ENCODE measurements at places on chromosomes 5 and 9.

- DNase-seq: no peak
Observed at GRCh38 chr5:170746075-170746960, 37.2 kb upstream of the GABRP start.

- DNase-seq: no peak
Observed at GRCh38 chr9:86731511-86732063, 215.7 kb downstream of the GAS1 start.

DNA sequence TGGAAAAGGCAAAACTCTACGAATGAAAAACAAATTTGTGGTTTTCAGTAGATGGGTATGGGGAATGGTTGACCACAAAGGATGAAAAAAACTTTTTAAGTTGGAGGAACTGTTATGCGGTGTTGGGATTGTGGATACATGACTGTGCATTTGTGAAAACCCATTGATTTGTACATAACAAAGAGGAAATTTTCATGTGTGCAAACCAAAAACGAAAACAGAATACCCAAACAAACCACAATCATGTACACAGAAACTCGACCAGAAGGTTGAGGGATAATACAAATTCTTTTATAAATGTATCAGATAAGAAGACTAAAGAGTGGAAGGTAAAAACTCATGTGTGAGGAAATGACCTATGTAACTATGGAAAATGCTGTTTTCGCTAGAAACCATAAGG is 1012.4 kb downstream of the CDH18 start:
- DNase-seq: no peak

- no peak for DNase-seq
Observed at GRCh38 chr5:18285257-18285656, 651.0 kb downstream of the TAF11L14 start.

DNA sequence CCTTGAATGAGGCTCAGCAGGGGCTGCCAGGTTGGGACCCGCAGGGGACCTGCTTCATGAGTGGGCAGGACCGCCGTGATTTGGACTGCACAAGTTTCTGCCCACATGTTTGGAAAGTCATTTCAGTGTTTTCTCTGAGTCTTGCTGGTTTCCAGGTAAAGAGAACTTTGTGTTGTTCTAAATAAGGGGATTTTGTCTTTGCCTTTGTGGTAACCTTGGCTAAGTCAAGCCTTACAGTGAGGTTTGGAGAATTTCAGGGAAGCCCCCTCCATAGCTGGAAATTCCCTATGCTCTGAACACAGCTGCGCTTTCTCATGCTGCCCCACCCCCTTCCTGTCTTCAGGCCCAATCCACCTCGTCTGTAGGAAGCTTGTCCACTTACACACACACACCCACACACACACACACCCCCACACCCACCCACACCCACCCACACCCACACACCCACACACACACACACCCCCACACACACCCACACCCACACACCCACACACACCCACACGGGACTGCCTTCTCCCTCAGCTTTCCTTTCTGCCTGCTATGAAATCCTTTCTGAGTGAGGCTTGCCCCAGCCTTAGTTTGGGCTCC is 270.1 kb downstream of the HSPA4 start:
- DNase-seq: peak; percentile 81

GRCh38 chr5:73514418-73514817 is 16.2 kb downstream of the BTF3 start:
- DNase-seq: no peak
